ENCODE measurements at places on chromosomes 1 and 21.

DNA sequence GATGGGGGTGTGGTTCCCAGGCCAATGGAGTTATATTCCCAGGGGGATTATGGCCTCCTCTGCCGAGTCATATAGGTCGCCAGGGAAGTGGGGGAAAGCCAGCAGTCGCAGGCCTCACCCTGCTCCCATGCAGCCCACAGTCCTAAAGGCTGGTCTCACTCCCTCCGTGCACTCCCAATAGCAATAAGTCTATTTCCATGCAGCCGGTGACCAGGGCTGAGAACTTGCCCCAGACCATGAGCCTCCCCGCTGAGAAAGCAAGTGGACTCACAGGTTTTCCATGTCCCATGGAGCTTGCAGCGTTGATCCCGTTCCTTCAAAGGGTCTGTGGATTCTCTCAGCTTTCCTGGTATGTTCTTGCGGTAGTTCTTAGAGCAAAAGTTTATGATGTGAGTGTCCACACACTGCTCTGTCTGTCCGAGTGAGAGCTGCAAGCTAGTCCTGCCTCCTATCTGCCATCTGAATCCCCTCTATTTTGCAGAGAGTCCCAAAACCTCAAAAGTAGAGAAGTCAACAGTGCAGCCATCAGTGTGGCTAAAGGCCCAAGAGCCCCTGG, 81.7 kb upstream of the TMPRSS2 start:
- DNase-seq: no peak

- DNase-seq: no peak
Measured at GRCh38 chr1:29186252-29186651, 4.6 kb upstream of the SRSF4 start.

DNA sequence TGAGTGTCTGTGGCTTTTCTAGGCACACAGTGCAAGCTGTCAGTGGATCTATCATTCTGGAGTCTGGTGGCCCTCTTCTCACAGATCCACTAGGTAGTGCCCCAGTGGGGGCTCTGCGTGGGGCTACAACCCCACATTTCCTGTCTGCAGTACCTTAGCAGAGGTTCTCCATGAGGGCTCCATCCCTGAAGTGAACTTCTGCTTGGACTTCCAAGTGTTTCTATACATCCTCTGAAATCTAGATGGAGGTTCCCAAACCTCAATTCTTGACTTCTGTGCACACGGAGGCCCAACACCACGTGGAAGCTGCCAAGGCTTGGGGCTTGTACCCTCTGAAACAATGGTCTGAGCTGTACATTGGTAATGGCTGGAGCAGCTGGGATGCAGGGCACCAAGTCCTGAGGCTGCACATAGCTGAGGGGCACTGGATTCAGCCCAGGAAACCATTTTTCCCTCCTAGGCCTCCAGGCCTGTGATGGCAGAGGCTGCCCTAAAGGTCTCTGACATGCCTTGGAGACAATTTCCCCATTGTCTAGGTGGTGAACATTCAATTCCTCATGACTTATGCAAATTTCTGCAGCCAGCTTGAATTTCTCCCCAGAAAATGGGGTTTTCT, 29.2 kb upstream of the TSNAX start:
- DNase-seq: no peak

- DNase-seq: no peak
Measured at GRCh38 chr1:156490401-156491032, 10.1 kb downstream of the MEF2D start.

GRCh38 chr1:17561247-17561548, 21.7 kb downstream of the ARHGEF10L start:
- DNase-seq: no peak

- no peak for DNase-seq
Measured at GRCh38 chr1:211334986-211335385, 8.4 kb downstream of the TRAF5 start.

DNA sequence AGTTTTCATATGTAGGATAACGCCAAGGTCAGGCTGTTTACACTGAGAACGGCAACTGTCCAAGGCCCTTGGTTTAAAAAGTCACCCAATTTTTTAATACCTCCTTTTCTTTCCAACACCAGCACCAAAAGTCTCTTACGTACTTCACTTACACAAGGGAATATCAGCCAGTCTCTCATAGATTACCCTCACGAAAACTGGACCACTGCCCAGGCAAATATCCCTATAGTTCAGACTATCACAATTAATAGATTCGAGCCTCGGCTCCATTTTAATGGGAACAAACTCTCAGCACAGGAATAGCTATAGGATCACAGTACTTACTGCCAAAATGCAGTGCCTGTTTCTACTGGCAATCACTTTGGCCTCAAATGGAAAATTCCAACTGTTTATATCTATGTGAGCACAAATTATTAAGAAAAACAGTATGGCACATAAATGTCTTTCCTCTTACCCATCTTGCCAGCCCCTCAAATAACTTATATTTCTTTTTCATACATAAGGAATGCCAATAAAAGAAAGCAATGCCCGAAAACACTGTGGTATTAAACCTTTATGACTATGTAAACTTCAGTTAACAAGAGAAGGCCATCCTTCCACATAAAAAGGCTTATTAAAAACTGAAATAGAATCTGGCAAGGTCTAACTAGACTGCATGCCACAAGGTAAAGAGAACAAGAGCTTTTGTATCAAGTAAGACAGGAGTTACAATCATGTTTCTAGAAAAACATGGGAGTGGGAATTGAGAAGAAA, 97.8 kb downstream of the SLC45A1 start:
- no peak for DNase-seq

DNA sequence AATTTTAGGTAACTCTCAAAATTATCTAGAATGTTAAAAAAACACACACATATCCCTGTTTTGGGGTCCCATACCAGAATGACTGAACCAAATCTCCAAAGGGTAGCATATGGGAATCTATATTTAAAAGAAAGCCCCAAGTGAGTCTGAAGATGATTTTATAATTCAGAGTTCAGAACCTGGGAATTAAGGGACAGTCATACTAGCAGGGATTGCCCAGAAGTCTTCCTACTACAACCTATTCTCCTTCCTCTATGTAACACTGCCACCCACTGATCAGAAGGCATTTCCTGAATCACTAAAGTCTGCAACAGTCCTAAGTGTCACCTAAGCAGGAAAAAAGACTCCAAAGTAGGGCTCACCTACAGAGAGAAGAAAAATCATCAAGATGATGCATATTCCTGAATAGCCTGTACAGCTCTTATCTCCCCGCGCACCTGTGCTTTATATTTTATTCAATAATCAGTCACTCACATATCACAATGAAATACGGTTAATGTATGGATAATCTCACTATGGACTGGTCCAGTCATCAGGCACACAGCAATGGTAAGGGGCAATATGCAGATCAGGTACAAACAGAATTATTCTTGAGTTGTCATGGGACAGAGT, 4.9 kb downstream of the RGS1 start:
- DNase-seq: no peak
